ENCODE measurements at places on chromosomes 13 and 19.

DNA sequence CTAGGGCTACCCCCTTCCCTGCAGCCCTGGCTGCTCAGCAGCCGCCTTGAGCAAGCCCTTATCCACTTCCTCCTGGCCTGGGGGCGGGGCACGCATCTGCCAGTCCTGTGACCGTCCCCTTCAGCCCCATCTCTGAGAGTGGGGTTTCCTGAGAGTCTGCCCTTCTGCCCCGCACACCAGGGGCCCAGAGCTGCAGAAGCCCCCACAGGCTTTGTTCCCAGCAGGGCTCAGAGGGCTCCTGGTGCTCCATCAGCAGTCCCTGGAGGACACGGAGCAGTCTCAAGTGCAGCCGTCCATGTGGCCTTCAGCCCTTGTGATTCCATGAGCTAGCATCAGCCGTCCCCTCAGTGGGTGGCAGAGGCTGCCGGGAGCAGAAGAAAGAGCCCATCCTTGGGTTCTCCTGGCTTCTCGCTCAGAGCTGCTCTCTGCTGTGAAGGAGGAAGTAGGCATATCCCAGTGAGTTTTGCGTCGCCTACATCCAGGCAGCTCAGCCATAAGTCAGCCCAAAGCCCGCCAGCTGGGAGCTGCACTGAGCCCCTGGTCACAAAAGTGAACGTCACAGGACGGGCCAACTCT lies 16.3 kb downstream of the MYO9B start:
- DNase-seq, result no peak

DNA sequence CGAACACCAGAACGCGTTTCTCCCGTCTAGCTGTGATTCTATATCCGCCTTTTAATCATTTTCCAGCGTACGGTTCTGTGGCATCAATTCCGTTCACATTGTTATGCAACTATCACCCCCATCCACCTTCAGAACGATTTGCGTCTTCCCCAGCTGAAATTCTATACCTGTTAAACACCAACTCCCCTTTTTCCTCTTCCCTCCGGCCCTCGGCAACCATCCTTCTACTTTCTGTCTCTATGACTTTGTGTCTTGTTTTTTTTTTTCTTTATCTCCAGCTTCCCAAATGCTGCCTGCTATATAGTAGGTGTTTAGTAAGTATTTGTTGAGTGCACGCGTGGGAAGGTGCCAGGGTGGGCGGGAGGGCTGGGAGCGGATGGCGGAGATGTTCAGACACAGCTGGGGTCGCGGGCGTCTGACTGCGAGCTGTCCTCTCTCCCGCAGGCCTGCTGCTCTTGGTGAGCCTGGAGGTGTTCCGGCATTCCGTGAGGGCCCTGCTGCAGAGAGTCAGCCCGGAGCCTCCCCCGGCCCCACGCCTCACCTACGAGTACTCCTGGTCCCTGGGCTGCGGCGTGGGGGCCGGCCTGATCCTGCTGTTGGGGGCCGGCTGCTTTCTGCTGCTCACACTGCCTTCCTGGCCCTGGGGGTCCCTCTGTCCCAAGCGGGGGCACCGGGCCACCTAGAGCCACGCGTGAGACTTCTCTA lies 20.2 kb downstream of the CACNG6 start:
- no peak for DNase-seq

DNA sequence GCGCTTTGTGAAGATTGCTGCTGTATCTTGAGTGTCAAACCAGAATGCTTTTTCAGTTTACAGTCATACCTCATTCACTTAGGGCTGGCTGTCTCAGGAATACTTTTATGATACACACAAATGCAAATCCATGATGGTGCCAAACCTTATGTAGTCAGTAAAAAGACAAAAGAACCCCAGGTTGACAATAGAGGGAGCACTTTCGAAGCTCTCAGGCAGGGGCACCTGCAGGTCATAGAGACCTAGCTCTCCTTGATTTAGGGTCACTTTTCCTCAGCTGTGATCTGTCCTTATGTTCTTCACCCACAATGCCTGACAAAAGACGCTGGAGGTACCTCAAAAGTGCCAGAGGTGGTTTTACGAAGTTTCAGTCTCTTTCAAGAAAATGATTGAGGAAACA lies 172.2 kb downstream of the DNAJC15 start:
- DNase-seq, result no peak

DNA sequence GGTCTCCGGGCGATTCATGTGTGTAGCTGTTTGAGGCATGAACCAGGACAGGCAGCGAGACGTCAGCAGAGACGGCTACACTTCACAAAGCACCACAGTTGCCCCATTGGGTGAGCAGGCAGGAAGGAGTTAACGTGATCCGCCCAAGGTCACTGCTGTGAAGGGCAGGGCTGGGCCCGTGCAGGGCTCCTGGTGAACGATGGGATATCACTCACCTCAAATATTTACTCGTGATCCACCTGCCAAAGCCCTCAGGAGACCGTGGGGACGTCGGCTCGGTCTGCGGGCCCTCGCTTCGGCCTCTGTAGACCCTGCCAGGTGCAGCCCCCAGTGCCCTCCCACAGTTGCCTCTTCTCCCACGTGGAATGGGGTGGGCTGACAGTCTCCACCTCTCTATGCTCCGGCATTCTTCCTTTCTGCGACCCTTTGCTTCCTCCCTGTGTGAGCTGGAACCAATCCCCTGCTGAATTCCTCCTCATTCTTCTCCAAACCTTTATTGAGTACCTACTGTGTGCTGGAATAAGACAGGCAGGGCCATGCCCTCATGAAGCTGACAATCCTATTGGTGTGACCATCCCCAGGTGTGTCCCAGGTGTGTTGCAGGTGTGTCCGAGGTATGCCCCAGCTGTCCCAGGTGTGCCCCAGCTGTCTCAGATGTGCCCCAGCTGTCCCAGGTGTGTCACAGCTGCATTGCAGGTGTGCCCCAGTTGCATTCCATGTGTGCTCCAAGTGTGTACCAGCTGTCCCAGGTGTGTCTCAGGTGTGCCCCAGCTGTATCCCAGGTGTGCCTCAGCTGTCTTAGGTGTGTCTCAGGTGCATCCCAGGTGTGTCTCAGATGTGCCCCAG lies 2.0 kb upstream of the GRK1 start:
- no peak for DNase-seq

- peak; percentile 37 for DNase-seq
Observed at GRCh38 chr13:26785838-26786630, 25.4 kb upstream of the GPR12 start.

DNA sequence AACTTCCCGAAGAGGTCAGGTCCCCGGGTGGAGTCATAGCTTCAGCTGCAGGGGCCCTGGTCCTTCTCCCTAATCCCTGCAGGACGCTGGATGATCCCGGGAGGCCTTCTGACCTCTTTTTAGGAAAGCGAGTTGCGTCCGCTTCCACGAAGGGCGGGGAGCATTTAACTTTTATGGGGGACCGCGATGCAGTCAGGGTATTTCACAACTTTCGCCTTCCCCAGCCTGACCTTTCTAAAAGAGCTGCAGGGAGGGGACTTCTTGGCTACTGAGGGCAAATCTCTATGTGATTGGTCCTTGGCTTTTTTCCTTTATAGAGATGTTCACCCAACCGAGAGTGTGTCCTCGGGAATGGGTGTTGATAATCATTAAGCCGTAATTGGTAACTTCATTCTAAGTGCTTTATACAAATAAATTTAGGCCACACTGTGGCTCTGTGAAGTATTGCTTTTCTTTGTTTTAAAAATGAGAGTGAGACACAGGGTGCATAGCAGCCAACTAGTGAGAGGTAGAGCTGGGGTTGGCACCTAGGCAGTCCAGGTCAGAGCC lies 778 bp downstream of the ZNF230 start:
- no peak for DNase-seq

- DNase-seq, result peak; percentile 91
Observed at GRCh38 chr19:49442771-49443365, 1.5 kb upstream of the SLC17A7 start.

DNA sequence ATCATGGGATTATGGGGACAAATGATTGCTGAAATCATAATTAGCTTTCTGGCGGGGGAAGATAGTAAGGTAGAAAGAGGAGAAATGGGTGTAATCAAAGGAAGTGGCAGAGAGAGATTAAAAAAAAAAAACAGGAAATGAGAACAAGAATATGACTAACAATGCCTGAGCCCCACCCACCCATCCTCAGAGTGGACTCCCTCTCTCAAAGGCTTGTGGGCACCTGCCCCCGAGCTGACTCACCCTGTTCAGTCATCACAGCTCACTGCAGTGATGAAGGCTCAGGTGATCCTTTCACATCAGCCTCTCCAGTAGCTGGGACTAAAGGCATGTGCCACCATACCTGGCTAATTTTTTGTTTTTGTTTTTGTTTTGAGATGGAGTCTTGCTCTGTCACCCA lies 26.4 kb upstream of the TPT1 start:
- peak; percentile 62 for DNase-seq

GRCh38 chr19:952680-953444 lies 27.0 kb downstream of the ARID3A start:
- DNase-seq, result no peak

GRCh38 chr13:77698201-77699058 lies 943 bp downstream of the SLAIN1 start:
- peak; percentile 45 for DNase-seq

- DNase-seq, result no peak
Observed at GRCh38 chr13:99935772-99936171, 35.8 kb downstream of the ZIC5 start.

- no peak for DNase-seq
Observed at GRCh38 chr19:55537741-55538111, 793 bp upstream of the SBK2 start.

DNA sequence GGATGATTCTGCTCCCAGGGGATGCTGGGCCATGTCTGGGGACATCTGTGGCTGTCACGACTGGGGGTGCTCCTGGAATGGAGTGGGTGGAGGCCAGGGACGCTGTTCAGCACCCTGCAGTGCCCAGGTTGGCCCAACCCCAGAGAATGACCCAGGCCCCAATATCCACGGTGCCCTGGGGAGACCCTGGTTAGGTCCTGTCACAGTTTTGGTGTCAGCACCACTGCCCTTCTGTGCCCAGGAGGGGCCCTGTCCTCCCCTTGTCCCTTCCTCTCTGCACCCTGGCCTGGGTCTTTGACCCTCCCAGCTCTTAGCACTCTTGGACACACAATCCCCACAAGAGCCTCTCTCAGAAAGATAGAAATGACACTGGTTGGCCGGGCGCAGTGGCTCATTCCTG lies 85.3 kb downstream of the GADD45B start:
- no peak for DNase-seq

DNA sequence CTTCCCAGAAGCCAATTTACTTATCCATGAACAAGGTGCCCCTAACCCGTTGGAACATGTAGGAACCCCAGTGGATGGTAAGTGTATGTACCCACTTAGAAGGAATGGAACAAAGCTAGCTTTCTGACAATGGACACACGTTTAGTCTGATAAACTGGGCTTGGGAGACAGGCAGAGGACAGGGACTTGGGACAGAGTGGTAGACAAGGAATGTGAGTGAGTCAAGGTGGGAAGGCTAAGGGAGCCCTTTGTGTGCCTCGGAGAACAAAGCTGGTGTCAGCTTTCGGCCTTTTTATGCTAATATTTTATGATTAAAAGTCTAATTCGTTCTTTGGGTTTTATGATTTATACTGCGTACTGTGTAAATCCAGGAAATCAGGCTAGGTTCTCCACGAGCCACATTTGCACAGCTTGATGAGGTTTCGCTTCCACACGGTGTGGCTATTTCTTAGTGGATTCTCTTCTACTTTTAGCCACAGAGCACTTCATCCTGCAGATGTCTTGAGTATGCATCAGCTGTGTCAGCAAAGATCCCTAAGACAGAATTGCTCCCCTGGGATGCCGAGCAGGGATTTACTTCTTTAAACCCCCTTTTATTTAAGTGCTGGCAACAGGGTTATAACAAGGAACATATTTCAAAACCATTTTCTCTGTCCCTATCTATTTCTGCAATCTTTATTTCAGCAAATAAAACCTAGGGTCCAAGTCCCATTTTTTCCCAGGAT lies 258.5 kb downstream of the DLEU7 start:
- DNase-seq, result peak; percentile 40

DNA sequence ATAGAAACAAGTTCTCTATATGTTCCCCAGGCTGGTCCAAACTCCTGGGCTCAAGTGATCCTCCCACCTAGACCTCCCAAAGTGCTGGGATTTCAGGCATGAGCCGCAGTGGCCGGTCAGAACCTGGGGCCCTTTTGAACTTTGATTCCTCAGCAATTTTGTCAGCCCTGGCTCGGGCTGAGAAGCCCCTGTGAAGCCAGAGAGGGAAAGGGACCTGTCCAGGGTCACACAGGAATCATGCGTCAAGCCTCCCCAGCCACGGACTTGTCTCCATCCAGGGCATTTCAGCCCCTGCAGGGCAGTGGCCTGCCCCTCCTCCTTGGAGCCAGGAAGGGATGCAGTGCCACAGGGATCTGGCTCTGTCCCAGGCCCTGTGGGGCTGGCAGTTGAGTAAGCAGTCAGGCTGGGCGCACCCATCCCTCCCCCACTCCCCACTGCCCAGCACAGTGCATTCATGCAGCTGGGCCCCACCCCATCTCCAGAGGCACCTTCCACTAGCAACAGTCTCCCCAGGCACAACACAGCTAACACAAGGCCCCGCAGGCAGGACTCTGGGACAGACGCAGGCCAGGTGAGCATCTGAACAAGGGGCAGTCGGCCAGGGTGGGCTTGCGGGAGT lies at the start of gene CAPS:
Gene CAPS, plus strand, starts transcription at position 516 of the 619 bp plus-strand sequence. CDS start 153 bp downstream, outside the sequence.
- no peak for DNase-seq

GRCh38 chr19:33240181-33240771 lies 14.6 kb upstream of the SLC7A10 start:
- DNase-seq, result no peak

GRCh38 chr19:21321134-21321533 lies 8.1 kb downstream of the ZNF708 start:
- no peak for DNase-seq

DNA sequence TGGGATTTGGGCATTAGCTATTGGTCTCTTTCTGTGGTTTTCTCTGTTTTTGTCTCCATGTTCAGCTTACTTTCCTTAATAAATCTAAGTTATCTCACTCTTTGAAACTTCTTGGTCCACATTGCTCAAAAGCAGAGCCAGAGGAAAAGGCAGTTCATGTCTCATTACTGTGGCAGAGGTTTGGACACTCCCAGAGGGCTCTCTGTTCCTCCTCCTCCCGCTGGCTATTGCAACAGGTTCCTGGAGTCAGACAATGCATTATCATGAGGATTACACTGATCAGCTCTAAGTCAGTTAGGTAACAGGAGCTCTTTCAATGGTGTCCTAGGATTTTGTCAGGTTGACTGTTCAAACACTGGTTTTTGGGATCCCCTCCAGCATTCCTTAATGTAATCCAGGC lies 298.8 kb downstream of the NDFIP2 start:
- DNase-seq, result peak; percentile 16

DNA sequence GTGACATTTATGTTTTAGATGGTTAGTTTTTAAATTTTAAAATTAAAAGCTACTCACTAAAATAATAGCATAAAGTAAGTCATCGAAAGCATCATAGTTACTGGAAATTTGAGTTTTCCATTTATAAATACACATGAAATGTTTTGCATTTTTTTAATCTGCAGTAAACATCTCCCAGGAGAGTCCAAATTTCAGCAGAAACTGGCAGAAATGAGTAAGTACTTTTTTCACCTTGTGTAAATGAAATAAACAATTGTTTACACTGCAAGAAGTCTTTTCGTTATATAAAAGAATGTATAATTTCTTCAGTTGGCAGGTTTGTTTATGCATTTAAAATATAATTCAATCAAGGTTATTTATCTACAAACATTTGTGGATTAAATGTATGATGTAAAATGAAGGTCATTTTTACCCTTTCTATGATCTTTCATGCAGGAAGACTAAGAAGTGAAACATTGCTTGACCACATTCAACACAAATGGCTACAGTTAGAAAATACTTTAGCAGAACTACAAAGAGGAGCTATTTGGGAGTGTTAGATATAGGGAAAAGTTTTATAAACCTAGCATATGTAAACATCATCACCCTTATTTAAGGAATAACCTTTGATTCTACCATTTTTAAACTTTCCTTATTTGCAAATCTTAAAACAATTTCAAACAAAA lies 55.6 kb downstream of the RCBTB2 start:
- DNase-seq, result no peak
